ENCODE measurements at places on chromosomes 7 and 10. TPM values are rescaled to one million over a fixed set of nuclear protein-coding genes. Genes with fewer than 3 reads are reported as not detected.
A peak's percentile ranks its signal among the peaks of the same experiment; 100 is the strongest.

- no peak overlapping the region for H3K4me3 ChIP-seq
- no peaks in the 10 kb centered on the region for H3K27me3 ChIP-seq
Measured at GRCh38 chr10:98539578-98539977, 92.8 kb upstream of the HPS1 start.

DNA sequence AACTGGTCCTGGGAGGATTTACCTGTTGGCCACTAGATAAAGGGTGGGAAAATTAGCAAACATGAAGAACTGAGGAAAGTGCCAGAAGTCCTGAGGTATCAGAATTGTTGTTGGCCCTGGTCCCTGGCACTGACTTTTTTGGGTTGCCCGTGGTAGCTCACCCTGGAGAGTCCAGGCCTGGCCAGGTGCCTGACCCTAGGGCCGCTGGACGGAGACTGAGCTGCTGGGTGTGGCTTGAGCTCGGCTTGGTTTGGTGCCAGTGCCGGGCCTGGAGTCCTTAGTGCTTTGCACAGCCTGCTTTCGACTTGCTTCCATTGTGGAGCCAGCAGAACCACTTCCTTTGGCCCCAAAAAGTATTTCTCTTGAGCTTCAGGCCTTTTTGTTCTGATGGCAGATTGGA, 12.9 kb downstream of the MDH2 start:
- H3K4me1 ChIP-seq, result no peaks in the 10 kb centered on the region
- H3K27me3 ChIP-seq, result no peaks in the 10 kb centered on the region
- no peak overlapping the region for H3K27ac ChIP-seq
- DNase-seq, result no peak
- peaks cover 69% of the 10 kb centered on the region for H3K36me3 ChIP-seq

GRCh38 chr10:71623098-71623985, 96.2 kb downstream of the C10orf105 start:
- H3K27ac ChIP-seq, result no peak overlapping the region
- peaks cover 8% of the 10 kb centered on the region for H3K27me3 ChIP-seq
- no peaks in the 10 kb centered on the region for H3K36me3 ChIP-seq

GRCh38 chr7:79512261-79512660, 58.8 kb upstream of the MAGI2 start:
- no peak overlapping the region for H3K4me3 ChIP-seq
- no peaks in the 10 kb centered on the region for H3K4me1 ChIP-seq
- no peaks in the 10 kb centered on the region for H3K27me3 ChIP-seq
- H3K36me3 ChIP-seq, result no peaks in the 10 kb centered on the region

DNA sequence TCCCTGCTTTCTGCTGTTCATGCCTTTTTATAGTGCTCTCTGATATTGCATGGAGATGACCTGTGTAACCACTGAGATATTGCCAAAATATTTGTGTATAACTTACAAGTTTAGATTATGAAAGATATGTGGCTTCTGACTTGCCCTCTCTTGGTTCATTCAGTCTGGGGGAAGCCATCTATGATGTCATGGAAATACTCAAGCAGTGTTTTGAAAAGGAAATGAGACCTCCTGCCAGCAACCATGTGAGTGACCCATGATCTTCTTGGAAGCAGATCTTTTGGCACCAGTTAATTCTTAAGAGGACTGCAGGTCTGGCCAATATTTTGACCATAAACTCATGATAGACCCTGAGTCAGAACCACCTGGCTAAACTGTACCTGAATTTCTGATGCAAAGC, 183.0 kb downstream of the THSD7A start:
- H3K4me3 ChIP-seq, result no peak overlapping the region
- H3K27ac ChIP-seq, result no peak overlapping the region
- no peaks in the 10 kb centered on the region for H3K27me3 ChIP-seq
- H3K36me3 ChIP-seq, result no peaks in the 10 kb centered on the region

DNA sequence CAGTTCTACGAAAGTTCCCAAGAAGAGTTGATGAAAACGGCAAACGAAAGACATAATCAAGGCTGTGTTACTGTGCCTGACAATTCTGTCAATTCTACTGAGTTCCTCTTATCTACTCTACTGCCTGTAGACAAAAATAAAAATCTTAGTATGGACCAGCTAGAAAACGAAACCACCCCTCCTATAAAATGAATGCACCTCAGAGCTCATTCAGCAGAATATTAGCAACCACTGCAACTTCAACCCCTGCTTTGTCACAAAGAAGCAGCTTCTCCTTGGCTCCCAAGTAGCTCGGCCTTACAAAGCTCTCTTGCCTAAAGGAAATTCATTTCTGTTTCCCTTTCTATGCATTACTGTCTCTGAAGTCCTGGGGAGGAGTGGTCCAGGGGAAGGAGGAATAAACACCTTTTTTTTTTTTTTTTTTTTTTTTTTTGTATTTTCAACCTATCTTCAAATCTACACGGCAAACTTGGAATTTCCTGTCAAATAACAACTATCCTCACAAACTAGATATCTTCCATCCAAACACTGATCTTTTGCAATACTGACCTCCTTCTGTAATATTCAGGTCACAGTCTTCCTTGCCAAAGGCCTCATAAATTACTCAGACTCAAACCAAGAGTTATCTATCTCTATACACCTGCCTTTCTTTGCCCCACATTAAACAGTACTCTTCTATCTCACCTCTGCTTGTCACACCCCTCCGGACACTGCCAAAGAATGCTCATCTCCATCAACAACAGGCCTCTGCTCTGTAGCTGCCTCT, 74.3 kb downstream of the GLI3 start:
- H3K4me3 ChIP-seq, result no peak overlapping the region
- no peak overlapping the region for H3K27ac ChIP-seq
- no peak for DNase-seq
- no peaks in the 10 kb centered on the region for H3K4me1 ChIP-seq
- H3K27me3 ChIP-seq, result no peaks in the 10 kb centered on the region

DNA sequence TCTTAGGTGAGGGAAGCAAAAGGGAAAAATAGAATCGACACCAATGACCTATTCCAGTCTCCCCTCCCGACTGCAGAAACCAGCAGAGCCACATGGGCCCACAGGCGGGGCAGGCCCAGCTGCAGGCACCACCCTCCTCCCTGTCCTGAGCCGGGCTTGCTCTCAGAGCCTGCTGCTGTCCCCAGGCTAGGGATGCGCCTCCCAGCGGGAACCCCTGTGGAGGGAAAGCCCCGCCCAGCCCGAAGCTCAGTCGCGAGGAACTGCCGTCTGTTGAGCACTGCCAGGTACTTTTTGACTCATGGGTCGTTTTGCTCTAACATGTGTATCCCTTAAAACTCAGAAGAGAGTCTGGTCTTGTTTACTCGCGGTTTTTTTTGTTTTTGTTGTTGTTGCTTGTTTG, 124.5 kb upstream of the RET start:
- no peak overlapping the region for H3K27ac ChIP-seq
- H3K36me3 ChIP-seq, result no peaks in the 10 kb centered on the region
- no peaks in the 10 kb centered on the region for H3K4me1 ChIP-seq
- no peak overlapping the region for H3K4me3 ChIP-seq
- no peaks in the 10 kb centered on the region for H3K27me3 ChIP-seq

GRCh38 chr10:49817845-49818244, 55.7 kb upstream of the OGDHL start:
- DNase-seq, result no peak
- H3K4me3 ChIP-seq, result no peak overlapping the region
- H3K27me3 ChIP-seq, result no peaks in the 10 kb centered on the region
- H3K4me1 ChIP-seq, result no peaks in the 10 kb centered on the region

- peaks cover 4% of the 10 kb centered on the region for H3K36me3 ChIP-seq
- H3K27me3 ChIP-seq, result no peaks in the 10 kb centered on the region
- peak overlapping the region; percentile 84 for H3K4me3 ChIP-seq
- H3K27ac ChIP-seq, result peak overlapping the region; percentile 78
- peaks cover 5% of the 10 kb centered on the region for H3K4me1 ChIP-seq
Measured at GRCh38 chr10:60778971-60779796, 906 bp downstream of the CDK1 start.

The ANKRD2 gene
- 0.36 TPM for total RNA-seq

The FAM25G gene
- not detected for total RNA-seq

The SCART1 gene
- 0.50 TPM for total RNA-seq

The STEAP1 gene
- total RNA-seq, result 5.0 TPM

The PPP1R17 gene
- total RNA-seq, result not detected

The MBL2 gene
- total RNA-seq, result not detected
